ENCODE measurements at places on chromosomes 16 and 17.

DNA sequence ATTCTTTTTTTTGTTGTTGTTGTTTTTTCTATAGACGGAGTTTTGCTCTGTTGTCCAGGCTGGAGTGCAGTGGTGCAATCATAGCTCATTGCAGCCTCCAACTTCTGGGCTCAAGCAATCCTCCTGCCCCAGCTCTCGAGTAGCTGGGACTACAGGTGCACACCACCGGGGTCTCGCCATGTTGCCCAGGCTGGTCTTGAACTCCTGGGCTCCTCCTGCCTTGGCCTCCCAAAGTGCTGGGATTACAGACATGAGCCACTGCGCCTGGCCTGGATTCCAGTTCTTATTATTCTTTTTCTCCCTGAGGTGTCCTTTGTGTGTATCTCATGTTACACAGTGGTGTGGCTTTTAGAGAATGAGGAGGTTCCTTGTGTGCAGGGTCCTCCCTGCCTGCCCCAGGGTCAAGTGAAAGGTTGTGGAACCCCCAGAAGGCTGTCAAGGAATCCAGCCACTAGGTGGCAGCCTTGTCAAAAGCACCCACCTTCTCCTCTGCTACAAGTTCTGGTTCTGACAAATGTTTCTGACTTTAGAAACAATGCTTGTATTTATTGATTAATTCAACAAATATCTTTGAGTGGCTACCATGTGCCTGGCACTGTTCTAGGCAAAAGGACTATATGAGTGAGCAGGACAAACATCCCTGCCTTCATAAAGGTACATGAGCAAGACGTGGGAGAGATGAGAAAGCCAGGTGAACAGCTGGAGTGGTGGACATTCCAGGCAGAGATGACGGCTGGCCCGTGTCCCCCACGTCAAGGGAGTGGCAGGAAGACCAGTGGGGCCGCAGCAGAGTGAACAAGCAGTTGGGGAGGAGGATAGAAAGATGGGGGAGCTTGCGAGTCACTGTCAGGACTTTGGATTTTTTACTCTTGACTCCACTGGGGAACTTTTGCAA, 112.4 kb downstream of the SPECC1 start:
- peak; percentile 41 for DNase-seq

DNA sequence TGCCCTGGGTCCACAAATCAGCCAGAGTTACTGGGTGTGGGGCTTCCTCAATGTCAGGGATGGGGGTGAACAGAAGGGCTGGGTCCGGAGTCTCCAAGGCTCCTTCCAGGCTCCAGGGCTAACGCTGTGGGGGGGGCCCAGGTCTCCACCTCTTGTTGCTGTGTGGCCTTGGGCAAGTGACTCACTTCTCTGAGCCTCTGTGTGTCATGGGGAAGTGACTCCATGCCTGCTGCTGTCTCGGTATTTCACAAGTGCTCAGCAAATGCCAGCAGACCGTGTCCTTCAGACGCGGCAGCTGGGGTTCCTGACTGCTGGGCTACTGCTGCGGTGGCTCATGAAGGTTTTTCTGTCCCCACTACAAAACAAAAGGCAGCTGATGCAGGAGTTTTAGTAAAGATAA, 26.6 kb downstream of the JPH3 start:
- DNase-seq, result no peak

GRCh38 chr17:47735536-47736011, 2.5 kb downstream of the TBX21 start:
- no peak for DNase-seq

GRCh38 chr17:64154717-64155116, 24.8 kb upstream of the ERN1 start:
- DNase-seq, result no peak

DNA sequence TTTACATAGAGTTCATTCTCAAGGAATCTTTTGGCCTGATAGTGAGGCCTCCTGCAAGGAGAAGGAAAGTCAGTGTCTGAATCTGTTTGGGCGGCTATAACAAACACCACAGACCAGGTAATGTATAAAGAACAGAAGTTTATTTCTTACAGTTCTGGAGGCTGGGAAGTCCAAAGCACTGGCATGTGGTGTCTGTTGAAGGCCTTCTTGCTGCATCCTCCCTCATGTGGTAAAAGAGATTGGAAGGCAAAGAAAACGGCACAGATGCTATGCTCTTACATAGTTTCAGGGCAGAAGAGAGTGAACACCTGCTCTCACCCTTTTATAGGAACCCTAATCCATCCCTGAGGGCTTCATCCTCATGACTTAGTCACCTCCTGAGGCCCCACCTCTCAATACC, 31.2 kb upstream of the DNAJA2 start:
- no peak for DNase-seq

DNA sequence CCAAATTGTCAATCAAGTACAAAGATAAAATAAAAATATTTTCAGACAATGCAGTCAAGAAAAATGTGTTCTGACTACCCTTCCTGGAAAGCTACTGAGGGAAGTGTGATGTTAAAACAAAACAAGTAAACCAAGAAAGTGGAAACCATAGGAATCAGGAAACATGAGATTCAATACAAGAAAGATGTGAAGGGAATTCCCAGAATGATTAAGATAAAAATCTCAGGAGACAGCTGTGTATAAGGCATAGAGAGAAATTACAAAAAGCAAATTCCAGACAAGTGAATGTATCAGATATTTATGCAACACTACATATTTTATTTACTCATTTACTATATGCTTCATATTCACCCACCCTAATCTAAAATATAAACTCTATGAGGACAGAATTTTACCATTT, 32.2 kb downstream of the TRIM37 start:
- no peak for DNase-seq

Data from activated effector memory CD4-positive, alpha-beta T cell treated with Interleukin-2 at 50 U/mL for 16 hours (primary cell).